ENCODE measurements at places on chromosomes 1 and 21. TPM values are rescaled to one million over a fixed set of nuclear protein-coding genes. Genes with fewer than 3 reads are reported as not detected.

Gene LRRC7
- total RNA-seq: 0.14 TPM

Gene MMEL1
- not detected for total RNA-seq

Gene CR1
- total RNA-seq: 17.4 TPM

Gene C1orf94
- total RNA-seq: not detected

Gene ELAVL4
- 0.42 TPM for total RNA-seq

Gene OR11L1
- not detected for total RNA-seq

Gene TMEM125
- 0.63 TPM for total RNA-seq

Gene ARHGAP30
- 16.4 TPM for total RNA-seq

Measured in thoracic aorta (tissue), 2 donors.